ENCODE measurements at places on chromosomes 12 and 14.

GRCh38 chr12:79919762-79920161 lies 15.1 kb downstream of the PPP1R12A start:
- no peak for DNase-seq

DNA sequence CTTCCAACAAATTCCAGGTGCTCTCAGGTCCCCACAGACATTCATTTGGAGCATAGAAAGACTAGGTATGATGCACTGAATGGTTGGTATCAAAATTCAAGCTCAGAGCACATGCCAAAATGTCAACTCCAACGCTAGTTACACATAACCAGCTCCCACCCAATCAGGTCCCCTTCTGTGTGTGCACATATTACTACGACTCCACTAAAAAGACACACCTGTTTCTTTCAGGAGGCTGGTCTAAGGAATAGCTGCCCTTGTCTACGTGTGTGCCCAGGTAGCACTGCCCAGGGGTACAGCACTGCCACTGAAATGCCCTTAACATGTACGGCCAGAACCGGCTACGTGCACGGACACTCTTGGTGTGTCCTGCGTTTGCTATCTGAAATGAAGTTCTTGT lies 138.1 kb downstream of the KCNK10 start:
- DNase-seq: no peak

- DNase-seq: no peak
These were observed 38.7 kb downstream of the MAP1LC3B2 start for GRCh38 chr12:116597886-116598285.

- DNase-seq: no peak
These were observed 24.3 kb upstream of the OR6J1 start for GRCh38 chr14:22668417-22668816.

- no peak for DNase-seq
These were observed at the start of gene ZBTB39 for GRCh38 chr12:57005980-57006808. Gene ZBTB39, minus strand, starts transcription at chr12:57006546. Its CDS starts 1,629 bp downstream, at chr12:57004917.

DNA sequence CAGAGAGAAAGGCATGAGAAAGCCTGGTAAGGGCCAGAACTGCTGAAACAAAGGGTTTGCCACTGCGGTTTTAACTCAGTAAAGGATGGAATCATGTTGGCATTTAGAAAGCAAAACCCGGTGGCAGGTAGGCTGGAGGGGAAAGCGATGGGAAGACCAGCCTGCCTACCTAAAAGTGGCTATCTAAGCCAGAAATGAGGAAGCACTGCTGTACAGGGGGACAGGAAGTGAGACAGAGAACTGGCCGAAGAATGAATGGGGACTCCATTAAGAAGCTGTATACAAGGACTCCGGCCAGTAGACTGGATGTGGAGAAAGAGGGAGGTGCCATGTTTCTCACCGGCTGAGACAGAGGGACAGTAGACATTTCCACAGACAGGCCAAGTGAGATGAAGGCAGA lies 48.2 kb downstream of the PPM1H start:
- no peak for DNase-seq

GRCh38 chr12:2609020-2609419 lies 185.8 kb upstream of the FKBP4 start:
- no peak for DNase-seq

DNA sequence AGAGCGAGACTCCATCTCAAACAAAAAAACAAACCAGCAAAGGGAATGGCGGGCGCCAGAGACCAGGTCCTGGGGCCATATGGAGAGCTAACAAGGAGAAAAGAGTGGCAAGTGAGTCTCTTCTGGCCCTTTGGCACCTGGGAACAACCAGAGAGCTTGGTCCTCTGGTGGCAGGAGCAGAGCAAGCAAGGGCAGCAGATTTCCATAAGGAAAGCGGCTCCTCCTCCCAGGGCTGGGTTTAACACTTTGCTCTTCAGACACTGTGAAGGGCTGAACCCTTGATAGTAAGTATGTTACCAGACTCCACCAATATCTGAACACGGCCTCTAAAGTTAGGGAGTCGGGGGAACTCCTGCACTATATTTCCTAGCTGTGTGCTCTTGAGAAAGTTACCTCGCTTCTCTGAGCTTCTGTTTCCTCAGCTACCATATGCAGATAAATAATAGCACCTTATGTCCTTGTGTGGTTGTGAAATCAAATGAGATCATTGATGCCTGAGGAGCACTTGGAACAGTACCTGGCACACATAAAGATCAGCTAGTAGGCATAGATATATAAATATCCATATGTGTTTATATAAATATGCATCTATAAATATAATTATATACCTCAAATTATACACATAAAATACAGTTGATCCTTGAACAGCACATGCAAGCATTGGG lies 33.4 kb upstream of the PLEKHG6 start:
- DNase-seq: no peak

GRCh38 chr14:103290494-103290893 lies 43.5 kb upstream of the EIF5 start:
- no peak for DNase-seq

GRCh38 chr14:90381011-90381786 lies 15.6 kb upstream of the CALM1 start:
- no peak for DNase-seq

DNA sequence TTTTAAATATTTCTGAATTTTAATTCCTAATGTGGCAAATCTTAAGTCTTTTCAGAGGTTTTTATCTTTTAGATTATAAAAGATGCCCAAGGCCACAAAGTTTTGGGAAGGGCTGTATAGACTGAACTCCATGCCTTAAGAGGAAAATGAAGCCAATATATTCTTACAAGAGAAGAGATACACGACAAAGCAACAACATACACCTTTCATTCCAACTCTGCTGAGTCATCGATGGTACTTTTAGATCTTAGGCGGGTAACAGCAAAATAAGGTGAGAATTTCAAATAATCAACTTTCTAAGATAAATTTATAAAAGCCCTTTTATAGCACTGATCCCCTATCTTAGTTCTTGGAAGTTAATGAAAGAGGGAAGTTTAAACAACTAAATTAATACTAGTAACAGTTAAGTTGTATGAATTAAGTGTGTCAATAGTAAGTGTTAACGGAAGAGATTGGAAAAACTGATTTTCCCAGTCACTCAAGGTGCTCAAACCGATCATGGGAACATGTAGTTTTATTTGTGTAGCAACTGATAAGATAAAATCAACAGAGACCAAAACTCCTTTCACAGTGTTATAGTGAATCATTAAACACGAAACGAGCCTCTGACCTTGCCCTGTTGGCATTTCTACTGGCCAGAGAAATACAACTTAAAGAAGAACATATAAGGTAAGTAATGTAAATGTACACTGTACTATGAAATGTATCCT lies 18.8 kb upstream of the PIK3C2G start:
- DNase-seq: no peak

DNA sequence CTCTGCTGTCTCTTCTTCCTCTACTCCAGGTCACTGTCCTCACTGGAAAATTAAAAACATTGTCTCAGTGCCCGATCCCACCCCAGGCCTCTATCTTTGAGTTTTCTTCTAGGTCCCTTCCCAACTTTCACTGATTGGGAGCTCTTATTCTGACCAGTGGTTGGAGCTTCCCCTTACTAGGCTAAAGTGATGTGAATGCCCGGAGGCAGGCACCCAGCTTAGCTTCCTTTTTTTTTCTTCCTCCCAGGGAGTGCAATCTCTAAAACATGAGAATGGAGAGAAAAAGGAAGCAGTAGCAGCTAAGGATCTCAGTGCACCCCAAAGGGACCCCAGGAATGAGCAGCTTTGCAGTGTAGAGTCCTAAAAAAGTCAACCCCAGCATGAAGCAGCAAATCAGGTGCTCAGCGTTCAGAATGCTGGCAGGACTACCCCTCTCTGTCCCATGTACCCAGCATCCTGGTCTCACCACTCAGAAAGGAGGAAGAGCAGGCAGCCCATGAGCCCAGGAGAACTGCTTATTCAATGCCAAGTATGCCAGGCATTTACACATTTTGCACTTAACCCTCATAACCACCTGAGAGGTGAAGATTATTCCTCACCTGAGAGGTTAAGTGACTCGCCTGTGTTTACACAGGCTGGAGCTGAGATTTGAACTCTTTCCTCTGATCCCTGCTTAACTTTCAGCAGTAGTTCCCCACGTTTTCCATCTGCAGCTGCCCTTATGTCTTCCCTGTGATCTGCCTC lies 146.2 kb upstream of the PWP1 start:
- no peak for DNase-seq

GRCh38 chr12:25839470-25839869 lies 119.0 kb upstream of the RASSF8 start:
- DNase-seq: no peak

GRCh38 chr12:64273527-64274403 lies 51.7 kb upstream of the KICS2 start:
- DNase-seq: no peak

GRCh38 chr14:83733670-83734069 lies 1796.3 kb upstream of the FLRT2 start:
- no peak for DNase-seq

DNA sequence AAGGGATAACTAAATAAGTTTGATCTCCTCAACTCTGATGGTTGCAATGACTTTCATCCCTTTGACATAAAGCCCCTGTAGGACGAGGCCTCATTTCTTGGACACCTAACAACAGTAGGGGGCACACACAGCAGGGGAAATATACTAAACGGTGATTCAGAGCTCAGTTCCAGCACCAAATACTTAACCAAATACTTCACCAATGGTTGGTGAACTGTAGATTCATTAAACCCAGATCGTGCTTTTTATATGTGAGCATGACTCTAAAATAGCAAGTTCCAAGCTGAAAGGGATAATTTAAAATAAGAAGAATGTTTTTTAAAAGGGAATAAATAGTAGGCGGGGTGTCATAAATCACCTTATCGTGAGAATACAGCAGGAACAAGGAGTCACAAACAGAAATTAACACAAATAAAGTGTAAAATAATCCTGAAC lies 53.2 kb downstream of the ATG2B start:
- no peak for DNase-seq

GRCh38 chr12:12081836-12082497 lies 11.2 kb downstream of the BCL2L14 start:
- DNase-seq: no peak

GRCh38 chr14:97053941-97054340 lies 256.8 kb downstream of the VRK1 start:
- no peak for DNase-seq

GRCh38 chr12:3458041-3458440 lies 33.0 kb upstream of the PRMT8 start:
- no peak for DNase-seq

GRCh38 chr12:22467190-22467589 lies 77.2 kb downstream of the C2CD5 start:
- DNase-seq: no peak

DNA sequence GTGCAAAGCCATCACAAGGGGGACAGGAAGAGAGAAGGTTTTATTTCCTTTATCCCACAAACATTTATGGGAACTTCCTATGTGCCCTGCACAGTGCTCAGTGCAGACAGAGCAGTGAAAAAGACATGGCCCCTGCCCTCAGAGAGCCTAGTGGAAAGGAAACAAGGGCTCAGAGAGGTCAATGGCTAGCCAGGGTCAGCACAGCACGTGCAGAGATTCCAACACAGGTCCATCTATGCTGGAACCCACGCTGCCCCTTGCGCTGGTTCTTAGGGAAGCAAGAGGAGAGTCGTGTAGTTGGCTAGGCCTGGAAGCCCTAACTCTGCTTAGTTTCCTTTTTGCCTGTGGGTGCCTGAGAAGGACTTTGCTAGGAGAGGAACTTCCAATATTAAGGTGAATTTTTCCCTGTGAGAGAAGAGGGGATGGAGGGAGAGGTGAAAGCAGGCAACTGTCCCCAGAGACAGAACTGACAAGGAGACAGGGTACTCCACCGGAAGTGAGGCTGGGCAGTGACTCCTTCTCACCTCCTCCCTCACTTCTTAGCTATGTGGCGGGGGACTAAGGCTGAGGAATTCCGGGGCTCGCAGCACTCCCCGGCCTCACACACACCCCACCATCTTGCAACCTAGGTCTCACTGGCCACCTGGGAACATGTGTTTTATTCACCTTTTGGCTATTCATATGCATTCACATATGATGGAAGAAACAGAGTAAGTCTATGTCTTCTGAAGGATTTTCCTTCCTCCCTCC lies 12.1 kb upstream of the GPX2 start:
- DNase-seq: no peak

DNA sequence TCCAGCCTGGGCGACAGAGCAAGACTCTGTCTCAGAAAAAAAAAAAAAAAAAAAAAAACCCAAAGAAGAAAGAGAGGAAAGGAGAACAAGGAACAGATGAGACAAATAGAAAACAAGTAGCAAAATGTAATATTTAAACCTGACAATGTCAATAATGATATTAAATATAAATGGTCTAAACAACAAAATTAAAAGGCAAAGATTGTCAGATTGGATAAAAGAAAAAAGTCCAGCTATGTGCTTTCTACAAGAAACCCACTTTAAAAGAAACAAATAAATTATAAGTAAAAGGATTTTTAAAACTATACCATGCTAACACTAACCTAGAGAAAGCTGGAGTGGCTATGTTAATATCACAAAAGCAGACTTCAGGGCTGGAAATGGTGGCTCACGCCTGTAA lies 29.7 kb upstream of the APOF start:
- no peak for DNase-seq
